ENCODE measurements at places on chromosomes 1 and 21.

- peak; percentile 40 for DNase-seq
Measured at GRCh38 chr1:21344750-21345443, 54.6 kb upstream of the ECE1 start.

DNA sequence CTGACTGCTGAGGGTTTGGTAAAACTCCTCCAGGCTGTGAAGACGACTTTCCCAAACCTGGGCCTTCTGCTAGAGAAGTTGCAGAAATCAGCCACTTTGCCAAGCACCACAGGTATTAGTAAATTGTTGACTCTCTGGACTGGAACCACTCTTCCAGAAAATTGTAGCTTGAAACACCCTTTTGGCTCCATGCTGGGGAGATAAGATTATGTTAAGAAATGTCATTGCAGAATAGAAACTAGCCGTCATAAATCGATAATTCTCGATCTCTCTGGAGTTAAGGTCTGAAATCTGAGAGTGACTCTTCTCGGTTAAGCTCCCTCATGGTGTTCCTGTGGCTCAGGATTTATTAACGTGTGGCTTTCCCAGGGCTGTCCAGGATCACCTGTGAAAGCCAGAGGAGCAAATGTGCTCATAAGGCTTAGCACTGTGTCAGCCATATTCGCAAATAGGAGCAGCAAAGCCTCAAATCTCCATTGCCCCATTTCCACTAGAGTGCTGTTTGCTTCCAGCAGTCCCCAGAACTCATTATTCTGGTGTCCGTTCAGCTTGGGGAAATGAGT is 54.6 kb downstream of the ZBTB40 start:
- no peak for DNase-seq

DNA sequence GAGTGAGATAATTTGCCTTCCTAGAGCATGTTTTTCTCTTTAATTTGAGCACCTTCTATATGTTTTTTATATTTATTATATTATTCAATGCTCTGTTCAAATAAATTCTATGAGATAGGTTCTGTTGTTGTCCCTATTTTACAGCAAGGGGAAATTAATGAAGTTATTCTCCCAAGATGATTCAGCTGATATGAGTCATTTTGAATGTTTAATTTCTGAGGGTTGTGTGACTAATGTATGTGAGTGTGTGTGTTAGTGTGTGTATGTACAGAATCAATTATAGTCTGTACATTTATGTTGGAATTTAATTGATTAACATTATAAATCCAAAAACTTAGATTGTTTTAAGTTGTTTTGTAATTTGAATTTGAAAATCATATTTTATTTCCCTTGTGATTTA is 1536.7 kb upstream of the B3GALT2 start:
- DNase-seq = no peak

GRCh38 chr1:34867415-34867814 is 7.9 kb upstream of the SMIM12 start:
- no peak for DNase-seq

DNA sequence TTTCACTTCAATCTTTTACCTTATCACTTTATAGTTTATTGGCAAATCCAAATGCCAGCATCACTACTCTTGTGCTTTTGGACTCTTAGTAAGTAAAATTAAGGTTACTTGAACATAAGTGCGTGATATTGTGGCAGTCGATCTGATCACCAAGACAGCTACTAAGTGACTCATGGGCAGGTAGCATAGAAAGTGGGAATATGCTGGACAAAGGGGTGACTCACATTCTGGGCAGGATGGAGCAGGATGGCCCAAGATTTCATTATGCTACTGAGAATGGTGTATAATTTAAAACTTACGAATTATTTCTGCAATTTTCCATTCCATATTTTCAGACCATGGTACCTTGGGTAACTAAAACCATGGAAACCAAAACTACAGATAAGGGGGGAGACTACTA is 120.2 kb downstream of the ROR1 start:
- no peak for DNase-seq

- no peak for DNase-seq
Measured at GRCh38 chr1:184114818-184115398, 63.4 kb downstream of the TSEN15 start.

Data from GM12891 (cell line).